Stimulated activated naive CD8-positive, alpha-beta T cell treated with anti-CD3 and anti-CD28 coated beads, Interleukin-15, amount 100 ng/mL, for 72 hours (primary cell): ENCODE measurements at places on chromosomes 6 and 20.

GRCh38 chr20:53052380-53052779 is 80.2 kb downstream of the TSHZ2 start:
- no peak for DNase-seq

DNA sequence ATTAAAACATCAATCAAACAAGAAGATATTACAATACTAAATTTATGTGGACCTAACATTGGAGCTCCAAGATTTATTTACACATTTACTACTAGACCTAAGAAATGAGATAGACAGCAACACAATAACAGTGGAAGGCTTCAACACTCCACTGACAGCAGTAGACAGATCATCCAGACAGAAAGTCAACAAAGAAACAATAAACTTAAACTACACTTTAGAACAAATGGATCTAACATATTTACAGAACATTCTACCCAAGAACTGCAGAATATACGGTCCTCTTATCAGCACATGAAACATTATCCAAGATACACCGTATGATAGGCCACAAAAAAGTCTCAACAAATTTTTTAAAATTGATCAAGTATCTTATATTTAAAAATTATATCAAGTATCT is 27.0 kb downstream of the SLC17A1 start:
- no peak for DNase-seq

DNA sequence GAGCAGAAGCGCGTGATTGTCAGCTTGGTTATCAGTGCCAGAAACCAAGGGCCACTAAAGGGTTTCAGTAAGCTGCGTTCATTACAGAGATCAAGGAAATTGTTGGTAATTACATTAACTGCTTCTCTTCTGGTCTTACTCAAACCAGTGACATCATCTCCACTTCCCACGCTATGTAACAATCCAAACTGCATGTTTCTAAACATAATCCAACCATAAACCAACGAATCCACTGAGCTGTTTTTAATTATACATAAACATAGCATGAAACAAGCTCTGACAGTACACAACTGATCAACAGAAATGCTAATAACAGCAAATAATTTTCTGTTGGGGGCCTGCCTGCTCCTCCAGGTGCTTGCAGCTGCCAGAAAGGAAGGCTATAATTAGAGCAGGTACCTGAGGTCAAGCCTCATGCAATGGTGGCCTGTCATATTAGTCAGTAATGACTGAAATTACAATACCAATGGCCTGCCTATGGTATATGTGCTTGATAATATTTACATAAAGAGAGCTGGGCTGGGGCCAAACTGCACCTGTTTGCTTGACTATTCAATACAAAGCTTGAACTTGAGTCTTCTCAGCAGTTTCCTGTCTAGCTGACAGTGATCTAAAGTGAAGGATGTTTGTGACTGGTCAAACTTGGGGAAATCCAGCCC is 40.1 kb downstream of the ILRUN start:
- DNase-seq: peak; percentile 15

DNA sequence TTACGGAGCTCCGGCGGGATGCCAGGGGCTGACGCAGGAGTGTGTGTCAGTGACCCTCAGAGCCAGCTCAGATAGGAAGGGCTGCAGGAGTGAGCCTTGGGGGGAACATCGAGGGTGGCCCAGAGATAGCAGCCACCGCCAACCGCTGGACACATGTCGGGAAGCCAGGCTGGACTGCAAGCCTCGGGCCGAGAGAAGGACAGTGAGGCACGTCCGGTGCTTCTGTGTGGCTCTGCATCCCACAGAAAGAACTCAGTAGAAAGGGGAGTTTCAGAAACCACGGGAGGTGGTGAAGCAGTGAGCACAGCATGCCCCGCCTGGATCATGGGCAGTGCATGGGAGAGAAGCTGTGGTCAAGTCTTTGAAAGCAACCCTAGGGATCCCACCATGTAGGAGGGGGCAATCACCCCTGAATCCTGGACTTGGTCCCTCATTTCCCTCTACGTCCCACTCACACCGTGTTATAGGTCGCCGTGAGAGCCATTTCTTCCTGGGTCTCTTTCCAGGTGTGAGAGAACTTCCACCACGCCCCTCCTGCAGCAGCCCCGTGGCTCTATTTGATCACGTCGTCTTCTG is 383.7 kb upstream of the CDH4 start:
- no peak for DNase-seq

- no peak for DNase-seq
These were observed 193.0 kb downstream of the FOXC1 start for GRCh38 chr6:1802491-1803395.

DNA sequence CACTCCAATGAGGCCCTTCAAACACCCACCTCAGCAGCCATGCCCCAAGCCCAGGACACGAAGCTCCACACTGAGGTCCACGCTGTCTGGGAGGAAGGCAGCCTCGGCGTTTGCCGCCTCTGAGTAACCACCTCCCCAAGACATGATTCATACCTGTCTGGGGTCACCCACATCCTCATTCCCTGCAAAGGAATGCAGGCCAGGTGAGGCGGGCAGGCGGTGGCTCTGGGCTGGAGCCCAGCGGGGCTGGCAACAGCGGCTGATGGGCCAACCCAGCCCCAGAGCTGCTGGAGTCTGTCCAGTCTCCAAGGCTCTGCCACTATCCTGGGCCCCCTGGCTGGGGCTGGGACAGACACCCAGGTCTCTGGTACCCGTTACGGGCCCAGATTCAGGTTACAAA is 14.8 kb downstream of the PMEPA1 start:
- DNase-seq: no peak

DNA sequence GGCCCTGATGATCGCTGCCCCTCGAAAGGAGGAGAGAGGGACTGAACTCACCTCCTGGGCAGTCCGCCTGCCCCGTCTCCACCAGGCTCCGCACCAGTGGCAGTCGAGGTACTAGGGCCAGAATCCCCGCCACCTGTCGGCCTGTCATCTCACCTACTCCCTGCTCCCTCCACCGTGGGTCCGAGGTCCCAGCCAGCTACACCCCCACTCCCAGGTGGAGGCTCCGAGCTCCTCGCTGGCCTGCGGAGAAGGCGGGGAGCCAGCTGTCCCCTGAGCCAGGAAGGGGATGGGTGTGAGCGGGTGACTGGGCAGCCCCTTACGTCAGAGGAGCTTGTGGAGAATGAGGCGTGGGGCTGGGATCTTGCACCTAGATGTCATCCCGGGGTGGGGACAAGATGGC is 1066.5 kb upstream of the MANEA start:
- no peak for DNase-seq

- no peak for DNase-seq
These were observed 4.0 kb downstream of the IRF4 start for GRCh38 chr6:395432-396125.

GRCh38 chr6:42148058-42148457 is 5.6 kb upstream of the C6orf132 start:
- no peak for DNase-seq

DNA sequence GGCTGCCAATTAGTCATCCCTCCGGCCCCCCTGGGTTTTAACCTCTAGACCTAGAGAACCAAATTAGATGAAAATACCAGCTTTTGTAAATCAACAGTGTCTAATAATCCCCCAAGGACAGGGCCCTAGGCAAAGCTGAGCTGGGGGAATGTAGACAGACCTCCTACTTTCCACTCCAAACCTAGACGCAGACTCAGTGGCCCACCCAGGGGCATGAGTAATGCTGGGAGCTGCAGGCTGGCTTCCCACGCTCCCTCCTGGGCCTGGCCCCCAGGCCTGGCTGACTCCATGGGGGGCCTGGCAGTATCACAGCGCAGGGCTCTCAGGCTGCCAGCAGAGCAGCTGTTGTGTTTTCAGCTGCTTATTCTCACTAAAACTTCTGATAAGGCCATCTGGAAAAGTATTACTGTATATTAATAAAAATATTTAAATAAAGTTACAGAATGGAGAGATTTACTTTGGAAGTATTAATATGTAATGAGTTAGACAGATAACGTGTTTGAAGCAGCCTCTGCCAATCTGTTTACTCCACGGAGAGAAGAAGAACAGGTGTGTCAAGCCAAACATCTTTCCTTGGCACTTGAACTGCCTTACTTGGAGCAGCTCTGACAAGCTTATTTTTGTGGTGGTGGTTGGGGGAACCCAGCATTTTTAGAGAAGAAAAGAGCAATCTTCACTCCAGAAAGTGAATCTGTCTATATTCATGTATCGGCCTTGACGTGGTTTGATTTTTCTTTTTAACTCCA is 144.0 kb upstream of the AGPAT4 start:
- no peak for DNase-seq
